ENCODE measurements at places on chromosomes 4 and X. TPM values are rescaled to one million over a fixed set of nuclear protein-coding genes. Genes with fewer than 3 reads are reported as not detected.

STBD1 gene
- total RNA-seq: 17.2 TPM

SLIT2 gene
- 5.1 TPM for total RNA-seq

HPSE gene
- total RNA-seq: 1.5 TPM

DCHS2 gene
- total RNA-seq: not detected

CHST7 gene
- 3.5 TPM for total RNA-seq

YY2 gene
- 0.41 TPM for total RNA-seq

MGAT4D gene
- total RNA-seq: not detected

KCND1 gene
- 0.34 TPM for total RNA-seq

BTC gene
- 0.34 TPM for total RNA-seq

ZDHHC15 gene
- 2.3 TPM for total RNA-seq

PHEX gene
- 0.35 TPM for total RNA-seq

- no peaks in the 10 kb centered on the region for H3K36me3 ChIP-seq
- no peak overlapping the region for H3K4me3 ChIP-seq
- no peak overlapping the region for H3K27ac ChIP-seq
- no peak for DNase-seq
- peaks cover 4% of the 10 kb centered on the region for H3K27me3 ChIP-seq
These were observed 611.3 kb upstream of the CPXCR1 start for GRCh38 chrX:88135735-88136134.

GRCh38 chr4:174236359-174236758 is 47.1 kb downstream of the FBXO8 start:
- no peak overlapping the region for H3K4me3 ChIP-seq
- H3K4me1 ChIP-seq: no peaks in the 10 kb centered on the region
- H3K36me3 ChIP-seq: no peaks in the 10 kb centered on the region
- no peak overlapping the region for H3K27ac ChIP-seq

- no peak overlapping the region for H3K4me3 ChIP-seq
- H3K27me3 ChIP-seq: no peaks in the 10 kb centered on the region
- H3K27ac ChIP-seq: no peak overlapping the region
- DNase-seq: no peak
- no peaks in the 10 kb centered on the region for H3K4me1 ChIP-seq
These were observed 213.5 kb upstream of the CLNK start for GRCh38 chr4:10898072-10898471.

GRCh38 chr4:56530269-56531148 is 24.9 kb downstream of the ARL9 start:
- H3K36me3 ChIP-seq: no peaks in the 10 kb centered on the region
- peak; percentile 83 for DNase-seq
- peaks cover 44% of the 10 kb centered on the region for H3K27me3 ChIP-seq
- H3K4me3 ChIP-seq: peak overlapping the region; percentile 52

DNA sequence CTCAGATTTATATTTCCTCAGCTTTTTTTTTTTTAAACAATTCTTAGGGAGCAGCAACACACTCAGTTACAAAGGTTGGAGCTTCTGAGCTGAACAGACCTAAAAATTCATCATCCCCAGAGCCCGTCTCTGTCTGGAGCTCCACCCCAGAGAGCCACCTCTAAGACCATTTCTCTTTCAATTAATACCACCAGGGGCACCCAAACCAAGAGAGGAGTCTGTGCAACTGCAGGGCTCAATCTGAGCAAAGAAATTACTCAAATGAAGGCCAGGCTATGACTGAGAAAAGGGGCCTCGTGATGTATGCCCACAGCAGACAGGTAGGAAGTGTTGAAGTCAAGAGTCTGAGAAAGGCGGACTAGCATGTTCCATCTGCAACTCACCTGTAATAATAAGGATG is 95.5 kb downstream of the C4orf51 start:
- H3K36me3 ChIP-seq: no peaks in the 10 kb centered on the region
- no peaks in the 10 kb centered on the region for H3K4me1 ChIP-seq
- H3K4me3 ChIP-seq: no peak overlapping the region
- H3K27ac ChIP-seq: no peak overlapping the region
- no peak for DNase-seq

DNA sequence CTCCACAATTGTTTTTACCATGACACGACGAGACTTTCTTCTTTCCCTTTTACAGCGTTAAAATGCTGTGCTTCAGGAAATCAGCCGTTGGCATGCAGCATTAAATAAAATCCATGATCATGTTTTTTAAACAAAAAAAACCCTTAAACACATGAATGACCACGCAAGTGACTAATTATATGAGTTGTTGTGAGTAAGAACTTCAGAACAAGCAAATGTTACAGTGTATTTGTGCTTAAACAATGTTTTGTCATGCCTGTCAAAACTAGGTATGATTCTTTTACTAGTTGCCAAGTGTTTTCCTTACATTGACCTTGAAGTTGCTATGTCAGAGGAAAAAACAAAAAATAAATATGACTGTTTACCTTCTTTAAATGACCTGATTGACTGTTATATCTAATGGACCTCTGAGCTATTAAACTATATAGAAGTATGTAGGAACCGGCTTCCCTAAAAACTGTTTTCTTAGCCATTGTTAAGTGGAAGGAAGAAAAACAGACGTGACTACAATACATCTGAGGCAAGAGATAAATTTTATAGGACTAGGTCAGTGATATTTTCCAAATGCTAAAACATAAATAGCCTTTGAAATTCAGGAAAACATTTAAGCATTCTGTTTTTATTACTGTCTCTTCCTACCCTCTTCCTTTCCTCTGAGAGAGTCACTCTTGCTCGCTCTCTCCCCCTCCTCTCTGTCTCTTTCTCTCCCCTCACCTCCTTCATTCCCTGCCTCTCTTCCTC is 197.1 kb downstream of the PALLD start:
- no peak for DNase-seq
- H3K36me3 ChIP-seq: no peaks in the 10 kb centered on the region
- H3K27ac ChIP-seq: no peak overlapping the region
- H3K27me3 ChIP-seq: no peaks in the 10 kb centered on the region
- no peak overlapping the region for H3K4me3 ChIP-seq
- no peaks in the 10 kb centered on the region for H3K4me1 ChIP-seq

DNA sequence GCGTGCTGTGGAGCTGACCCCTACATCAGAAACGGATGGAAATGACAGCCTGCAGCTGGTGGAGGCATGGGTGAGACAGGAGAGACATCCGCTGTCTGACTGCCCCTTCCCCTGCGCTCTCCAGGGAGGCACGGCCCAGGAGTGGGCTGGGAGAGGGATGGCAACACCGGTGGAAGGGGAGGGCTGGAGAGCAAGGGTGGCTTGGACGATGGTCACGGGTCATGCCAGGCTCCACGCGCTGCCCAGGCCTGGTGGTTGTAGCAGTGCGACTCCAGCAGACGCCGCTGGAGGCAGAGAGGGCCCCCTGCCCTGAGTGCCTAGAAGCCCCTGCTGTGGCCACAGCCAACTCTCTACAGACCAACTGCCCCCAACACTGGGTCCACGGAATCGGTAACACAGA is 47.9 kb downstream of the GAK start:
- H3K27ac ChIP-seq: no peak overlapping the region
- H3K27me3 ChIP-seq: no peaks in the 10 kb centered on the region
- H3K36me3 ChIP-seq: peaks cover 99% of the 10 kb centered on the region

DNA sequence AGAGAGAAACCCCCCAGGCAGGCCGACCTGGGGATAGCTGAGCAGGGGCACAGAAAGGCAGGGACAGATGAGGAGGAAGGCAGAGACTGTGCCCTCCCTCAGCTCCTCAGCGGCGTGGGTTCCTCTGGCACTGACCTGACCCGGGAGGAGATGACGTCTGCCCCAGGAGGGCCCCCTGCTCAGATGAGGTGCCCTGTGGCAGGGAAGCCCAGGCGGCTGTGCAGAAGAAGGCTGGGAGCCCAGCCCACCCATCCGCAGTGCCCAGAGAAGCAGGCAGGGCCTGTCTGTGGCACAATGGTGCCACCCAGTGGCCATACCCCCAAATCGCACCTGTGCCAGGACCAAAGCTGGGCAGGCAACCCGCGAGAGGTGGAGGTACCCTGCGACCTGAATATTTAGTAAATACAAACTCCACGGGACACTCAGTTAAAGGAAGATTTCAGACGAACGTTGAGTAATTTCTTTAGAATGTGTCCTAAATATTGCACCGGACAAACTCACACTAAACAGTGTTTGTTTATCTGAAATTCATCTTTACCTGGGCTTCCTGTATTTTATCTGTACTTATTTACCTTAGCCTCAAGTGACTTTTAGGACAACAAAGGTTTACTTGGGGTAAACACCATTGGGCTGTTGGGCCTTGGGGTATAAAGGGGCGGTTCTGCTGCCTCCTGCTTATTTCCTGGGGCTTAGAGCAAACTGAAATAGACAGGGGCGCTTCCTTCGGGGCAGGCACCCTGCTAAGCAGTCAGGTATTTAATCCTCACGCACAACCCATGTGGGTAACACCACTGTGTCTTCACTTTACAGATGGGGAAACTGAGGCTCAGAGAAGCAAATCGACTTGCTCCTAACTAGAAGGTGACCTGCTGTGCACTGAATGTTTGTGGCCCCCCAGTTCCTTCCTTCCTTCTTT is 46.5 kb upstream of the HMX1 start:
- H3K4me3 ChIP-seq: no peak overlapping the region
- no peaks in the 10 kb centered on the region for H3K36me3 ChIP-seq
- no peaks in the 10 kb centered on the region for H3K4me1 ChIP-seq
- DNase-seq: peak; percentile 58
- H3K27me3 ChIP-seq: peaks cover 44% of the 10 kb centered on the region
- no peak overlapping the region for H3K27ac ChIP-seq

GRCh38 chr4:88219099-88219498 is 60.7 kb upstream of the ABCG2 start:
- no peaks in the 10 kb centered on the region for H3K4me1 ChIP-seq
- DNase-seq: peak; percentile 26
- H3K36me3 ChIP-seq: no peaks in the 10 kb centered on the region
- no peak overlapping the region for H3K4me3 ChIP-seq

GRCh38 chr4:142497606-142498005 is 348.5 kb downstream of the INPP4B start:
- H3K36me3 ChIP-seq: no peaks in the 10 kb centered on the region
- no peaks in the 10 kb centered on the region for H3K4me1 ChIP-seq
- H3K27ac ChIP-seq: no peak overlapping the region
- H3K4me3 ChIP-seq: no peak overlapping the region
- no peaks in the 10 kb centered on the region for H3K27me3 ChIP-seq
- DNase-seq: no peak
